ENCODE measurements at places on chromosomes 11 and 22.
A peak's percentile ranks its signal among the peaks of the same experiment; 100 is the strongest.

GRCh38 chr22:17303840-17304779 is 65.2 kb upstream of the CECR2 start:
- DNase-seq, result peak; percentile 59

DNA sequence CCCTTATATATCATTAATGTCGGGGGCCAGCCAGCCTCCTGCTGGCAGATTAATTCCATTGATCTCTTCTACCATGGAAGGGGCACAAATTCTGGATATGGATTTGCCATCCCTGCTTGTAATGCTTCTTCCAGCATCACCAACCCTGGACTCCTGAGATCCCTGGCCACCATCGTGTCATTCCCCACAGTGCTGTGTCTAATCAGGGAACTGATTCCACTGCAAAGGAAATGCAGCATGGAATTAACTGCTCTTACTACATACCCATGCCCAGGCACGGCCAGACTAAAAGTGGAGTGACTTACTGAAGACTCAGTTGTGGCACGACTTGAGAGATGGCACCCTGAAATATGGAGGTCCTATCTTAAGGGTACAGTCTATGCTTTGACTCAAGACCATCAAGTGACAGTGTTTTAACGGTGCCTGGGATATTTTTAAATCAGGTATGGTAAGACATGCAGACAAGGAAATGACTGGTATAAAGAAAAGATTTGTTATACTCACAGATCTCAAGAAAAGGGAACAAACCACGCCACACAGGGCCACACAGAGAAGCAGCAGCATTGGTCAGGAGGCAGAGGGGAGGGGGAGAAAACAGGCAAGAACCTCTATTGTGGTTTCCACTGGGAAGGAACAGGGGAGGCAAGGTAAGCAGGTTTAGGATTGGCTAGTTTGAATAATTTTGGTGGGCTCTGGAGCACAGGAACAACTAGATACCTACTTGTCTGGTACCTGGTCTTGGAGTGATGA is 65.1 kb downstream of the IGLL5 start:
- DNase-seq, result no peak

DNA sequence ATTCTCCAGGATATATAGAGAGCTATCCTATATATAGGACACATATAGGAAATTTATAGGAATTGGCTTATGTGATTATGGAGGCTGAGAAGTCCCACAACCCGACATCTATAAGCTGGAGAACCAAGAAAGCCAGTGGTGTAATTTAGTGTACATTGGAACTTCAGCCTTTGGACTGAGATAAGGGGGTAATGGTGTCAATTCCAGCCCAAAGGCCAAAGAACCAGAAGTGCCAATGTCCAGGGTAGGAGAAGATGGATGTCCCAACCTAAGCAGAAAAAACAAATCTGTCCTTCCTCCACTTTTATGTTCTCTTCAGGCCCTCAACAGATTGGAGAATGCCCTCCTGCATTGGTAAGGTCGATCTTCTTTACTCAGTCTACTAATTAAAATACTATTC is 25.5 kb upstream of the SMCO4 start:
- no peak for DNase-seq

DNA sequence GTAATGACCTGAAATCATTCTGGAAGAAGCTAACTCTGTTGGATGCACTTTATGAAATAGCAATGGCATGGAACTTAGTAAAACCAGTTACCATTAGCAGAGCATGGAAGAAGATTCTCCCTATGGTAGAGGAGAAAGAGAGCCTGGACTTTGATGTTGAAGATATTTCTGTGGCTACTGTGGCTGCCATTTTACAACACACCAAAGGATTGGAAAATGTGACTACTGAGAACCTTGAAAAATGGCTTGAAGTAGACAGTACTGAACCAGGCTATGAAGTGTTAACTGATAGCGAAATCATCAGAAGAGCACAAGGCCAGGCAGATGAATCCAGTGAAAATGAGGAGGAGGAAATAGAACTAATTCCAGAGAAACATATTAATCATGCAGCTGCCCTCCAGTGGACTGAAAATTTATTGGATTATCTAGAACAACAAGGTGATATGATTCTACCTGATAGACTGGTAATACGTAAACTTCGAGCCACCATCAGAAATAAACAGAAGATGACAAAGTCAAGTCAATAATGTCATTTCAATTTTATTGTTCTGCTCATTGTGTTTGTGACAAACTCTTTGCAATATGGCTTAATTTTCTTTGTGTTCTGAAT is 2.0 kb downstream of the JRKL start:
- DNase-seq, result no peak

- DNase-seq, result no peak
These were observed 399.2 kb downstream of the TBC1D22A start for GRCh38 chr22:47161631-47162030.

DNA sequence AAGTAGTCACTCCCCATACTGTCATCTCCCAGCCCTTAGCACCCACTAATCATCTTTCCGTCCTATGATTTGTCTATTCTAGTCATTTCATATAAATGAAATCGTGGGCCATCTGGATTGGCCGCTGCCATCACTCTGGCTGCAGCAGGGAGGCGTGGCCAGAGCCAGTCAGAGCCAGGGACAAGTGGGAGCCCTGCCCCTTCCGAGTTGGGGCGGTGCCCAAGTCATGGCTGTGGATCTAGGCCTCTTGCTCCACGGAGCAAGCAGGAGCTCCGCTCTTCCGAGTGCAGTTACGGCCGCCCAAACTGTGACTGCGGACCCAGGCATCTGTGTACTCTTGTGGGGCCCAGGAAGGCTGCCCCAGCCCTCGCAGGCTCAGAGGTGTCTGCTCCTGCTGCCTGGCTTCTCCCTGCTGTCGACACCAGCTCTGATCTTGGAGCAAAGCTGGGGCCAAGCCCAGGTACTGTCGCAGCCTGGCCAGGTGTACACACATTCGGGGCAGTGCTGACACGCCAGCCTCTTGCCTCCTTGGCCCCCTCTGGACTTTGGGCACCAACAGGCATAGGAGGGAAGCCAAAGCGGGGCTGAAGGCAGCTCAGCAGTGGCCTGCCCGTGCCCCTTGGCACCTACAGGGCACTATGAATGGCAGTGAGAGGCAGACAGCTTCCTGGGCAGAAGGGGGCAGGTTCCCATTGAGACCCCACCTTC is 8.4 kb downstream of the MRPL48 start:
- no peak for DNase-seq

- DNase-seq, result no peak
These were observed 15.7 kb downstream of the DMC1 start for GRCh38 chr22:38554281-38554680.

DNA sequence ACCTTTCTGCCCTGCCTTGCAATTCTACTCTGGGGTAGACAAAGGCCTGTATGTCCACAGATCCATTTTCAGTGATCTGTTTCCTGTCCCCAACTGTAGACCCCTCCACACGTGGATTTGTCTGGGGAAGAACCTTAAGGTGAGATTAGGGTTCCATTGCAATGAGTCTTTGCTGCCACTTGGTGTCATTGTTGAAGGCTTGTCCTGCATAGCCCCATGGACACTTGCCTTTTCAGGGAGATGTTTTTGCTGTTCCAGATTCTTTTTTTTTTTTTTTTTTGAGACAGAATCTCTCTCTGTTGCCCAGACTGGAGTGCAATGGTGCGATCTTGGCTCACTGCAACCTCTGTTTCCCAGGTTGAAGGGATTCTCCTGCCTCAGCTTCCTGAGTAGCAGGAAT is 21.8 kb downstream of the SERPING1 start:
- no peak for DNase-seq

DNA sequence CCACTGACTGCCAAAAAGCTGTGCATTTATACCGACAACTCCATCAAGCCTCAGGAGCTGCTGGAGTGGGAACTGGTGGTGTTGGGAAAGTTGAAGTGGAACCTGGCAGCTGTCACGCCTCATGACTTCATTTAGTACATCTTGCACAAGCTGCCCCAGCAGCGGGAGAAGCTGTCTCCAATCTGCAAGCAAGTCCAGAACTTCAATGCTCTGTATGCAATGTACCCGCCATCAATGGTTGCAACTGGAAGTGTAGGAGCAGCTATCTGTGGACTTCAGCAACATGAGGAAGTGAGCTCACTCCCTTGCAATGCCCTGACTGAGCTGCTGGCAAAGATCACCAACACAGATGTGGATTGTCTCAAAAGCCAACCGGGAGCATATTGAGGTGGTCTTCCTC is at the start of gene SLC22A25:
Gene SLC22A25, minus strand, starts transcription at position 67 of the 400 bp plus-strand sequence. CDS start 13,947 bp downstream, outside the sequence.
- DNase-seq, result no peak

DNA sequence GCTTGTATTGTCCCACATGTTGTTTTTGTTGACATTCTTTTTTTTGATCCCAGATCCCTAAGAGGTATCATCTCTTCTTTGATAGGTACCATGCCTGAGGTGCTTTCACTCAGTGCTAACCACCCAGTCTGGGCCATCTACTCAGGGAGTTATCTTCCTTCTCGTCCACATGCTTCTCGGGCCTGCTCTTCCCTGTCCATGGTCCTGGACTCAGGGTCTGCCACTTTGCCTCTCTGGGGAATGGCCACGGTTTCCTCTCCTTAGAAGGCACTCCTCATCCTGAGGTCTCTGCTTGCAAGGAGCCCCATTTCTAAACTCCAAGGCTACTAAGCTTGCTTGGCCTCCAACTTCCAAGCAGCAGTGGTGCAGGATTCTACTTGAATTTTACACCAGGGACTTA is 227.0 kb upstream of the NCAM1 start:
- DNase-seq, result no peak

- DNase-seq, result peak; percentile 27
These were observed 5.1 kb downstream of the LRRC51 start for GRCh38 chr11:72085621-72086351.

DNA sequence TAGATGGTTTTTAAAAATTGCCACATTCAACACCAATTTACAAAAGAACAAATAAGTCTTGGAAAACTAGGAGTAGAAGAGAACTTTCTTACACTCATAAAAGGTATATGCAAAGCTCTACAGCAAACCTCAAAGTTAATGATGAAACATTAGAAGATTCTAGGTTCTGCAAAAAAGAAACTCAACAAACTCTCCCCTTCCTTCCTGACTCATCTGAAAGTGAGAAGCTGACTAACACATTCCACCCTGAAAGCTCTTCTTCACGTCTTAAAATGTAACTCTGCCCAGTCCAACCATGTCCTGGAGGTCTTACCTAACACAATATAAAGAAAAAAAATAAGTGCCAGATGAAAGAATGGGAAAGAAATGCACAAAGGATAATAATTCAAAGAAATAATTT is 218.9 kb upstream of the ISX start:
- DNase-seq, result no peak

- peak; percentile 23 for DNase-seq
These were observed 14.4 kb downstream of the KCNQ1 start for GRCh38 chr11:2459016-2459725.

- DNase-seq, result peak; percentile 46
These were observed 2.4 kb downstream of the MAPK11 start for GRCh38 chr22:50267591-50268390.

GRCh38 chr11:95505927-95506426 is 275.0 kb upstream of the SESN3 start:
- DNase-seq, result peak; percentile 90

DNA sequence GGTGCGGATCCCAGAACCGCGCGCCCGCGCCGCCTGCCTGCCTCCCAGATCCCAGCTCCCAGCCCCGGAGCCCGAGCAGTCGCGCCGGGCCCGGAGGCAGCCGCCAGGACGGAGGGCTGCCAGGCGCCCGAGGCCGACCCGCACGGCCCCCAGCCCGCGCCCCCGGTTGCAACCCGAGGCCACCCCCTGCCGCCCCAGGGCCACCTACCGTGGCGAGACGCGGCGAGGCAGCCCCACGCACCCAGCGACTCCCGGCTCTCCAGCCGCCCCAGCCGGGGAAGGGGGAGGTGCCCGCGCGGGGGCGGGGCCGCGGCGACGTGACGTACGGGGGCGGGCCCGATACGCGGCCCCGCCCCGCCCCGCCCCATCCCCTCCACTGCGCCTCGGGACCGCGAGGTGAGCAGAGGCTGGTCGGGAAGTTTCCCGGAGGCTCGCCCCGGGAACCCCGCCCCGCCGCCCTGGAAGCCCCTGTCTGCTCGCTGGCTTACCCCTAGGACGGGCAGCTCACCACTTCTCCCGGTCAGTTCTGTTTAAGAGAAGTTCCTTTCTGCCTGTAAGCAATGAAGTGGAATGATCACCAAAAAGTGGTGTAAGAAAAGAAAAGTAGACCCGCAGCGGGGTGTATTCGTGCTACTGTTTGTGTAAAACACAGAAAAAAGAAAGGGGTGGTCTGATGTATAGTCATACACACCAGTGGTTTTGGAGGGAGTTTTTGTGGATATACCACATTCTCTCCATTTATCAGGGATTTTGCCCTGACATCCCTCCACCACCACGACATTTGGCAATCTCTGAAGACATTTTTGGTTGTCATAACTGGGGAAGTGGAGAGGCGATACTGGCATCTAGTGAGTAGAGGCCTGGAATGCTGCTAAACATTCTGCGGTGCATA is at the start of gene TPST2:
Gene TPST2, minus strand, starts transcription at position 288 of the 892 bp plus-strand sequence. CDS start 48,502 bp downstream, outside the sequence.
- DNase-seq, result peak; percentile 91

Data from suppressor macrophage treated with lipopolysaccharide for 4 hours (primary cell).